ENCODE measurements at places on chromosomes 5 and 9.

GRCh38 chr9:111034170-111034897, 3.9 kb downstream of the LPAR1 start:
- no peak for DNase-seq

DNA sequence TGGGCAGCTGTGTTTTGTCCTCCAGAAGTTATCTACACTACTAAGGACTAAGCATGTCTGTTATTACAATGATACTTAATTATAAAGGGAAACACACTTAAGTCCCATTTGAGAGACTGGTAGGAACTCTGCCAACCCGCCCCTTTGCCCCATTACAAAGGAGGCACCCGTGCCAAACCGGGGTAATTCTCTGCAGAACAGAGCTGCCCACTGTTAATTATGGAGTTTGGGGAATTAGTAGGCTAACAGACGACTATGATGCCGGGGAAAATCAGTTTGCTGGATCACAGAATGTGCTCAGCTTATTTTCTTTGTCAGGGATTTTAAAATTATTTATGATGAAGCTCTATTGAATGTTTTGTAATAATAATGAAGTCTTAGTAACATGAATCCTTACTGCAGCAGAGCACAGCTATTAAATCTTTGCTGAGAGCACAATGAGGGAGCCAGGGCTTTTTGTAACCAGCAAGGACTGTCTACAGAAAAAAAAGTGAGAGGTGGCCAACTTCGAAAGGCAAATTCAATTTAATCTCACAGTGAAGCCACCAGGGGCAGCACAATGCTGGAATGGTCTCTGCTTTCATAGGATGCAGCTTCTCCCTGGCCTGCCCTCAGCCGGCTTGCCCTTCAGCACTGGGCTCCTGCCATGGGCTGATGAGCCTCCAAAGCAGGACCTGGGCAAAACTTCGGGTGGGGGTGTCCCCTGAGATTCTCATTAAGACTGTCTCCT, 134.5 kb downstream of the GNAQ start:
- no peak for DNase-seq

- no peak for DNase-seq
Observed at GRCh38 chr9:8653855-8654254, 854.3 kb upstream of the DMAC1 start.

- no peak for DNase-seq
Observed at GRCh38 chr5:62093976-62094375, 212.0 kb upstream of the KIF2A start.

GRCh38 chr5:63931836-63932235, 30.4 kb downstream of the HTR1A start:
- no peak for DNase-seq

DNA sequence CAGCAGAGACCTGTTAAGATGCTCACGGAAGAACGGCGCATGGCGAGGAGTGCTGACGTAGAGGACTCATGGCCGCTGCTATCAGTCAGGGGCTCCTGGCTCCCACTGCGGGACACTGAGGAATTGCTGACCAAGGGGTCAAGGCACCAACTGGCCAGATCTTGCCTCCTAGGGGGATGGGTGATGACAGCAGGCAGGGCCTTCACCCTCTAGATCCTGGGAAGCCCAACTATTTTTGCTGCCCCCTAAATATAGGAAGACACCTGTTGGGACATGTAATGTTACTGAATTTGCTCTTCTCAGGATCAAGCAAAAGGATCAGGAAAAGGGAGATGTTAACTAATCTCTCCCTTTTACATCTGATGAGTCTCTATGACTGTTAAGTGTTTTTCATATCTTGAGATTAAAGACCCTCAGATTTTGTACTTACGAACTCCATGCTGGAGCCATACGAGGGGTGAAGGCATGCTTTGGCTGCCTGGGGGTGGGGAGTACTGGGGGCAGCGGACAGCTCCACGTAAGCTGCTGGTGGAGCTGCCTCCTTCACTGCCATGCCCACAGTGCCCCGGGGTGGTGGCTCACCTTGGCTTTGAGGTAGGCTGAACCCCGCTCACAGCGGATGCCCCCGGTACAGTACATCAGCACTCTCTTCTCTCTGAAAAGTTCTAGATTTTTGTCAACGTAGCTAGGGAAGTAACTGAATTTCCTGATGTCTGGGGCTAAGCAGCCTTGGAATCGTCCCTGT, 28.1 kb downstream of the TSTD2 start:
- no peak for DNase-seq

GRCh38 chr5:68331192-68332079, 115.9 kb downstream of the PIK3R1 start:
- DNase-seq: no peak

- no peak for DNase-seq
Observed at GRCh38 chr5:40578501-40579451, 100.9 kb upstream of the PTGER4 start.

DNA sequence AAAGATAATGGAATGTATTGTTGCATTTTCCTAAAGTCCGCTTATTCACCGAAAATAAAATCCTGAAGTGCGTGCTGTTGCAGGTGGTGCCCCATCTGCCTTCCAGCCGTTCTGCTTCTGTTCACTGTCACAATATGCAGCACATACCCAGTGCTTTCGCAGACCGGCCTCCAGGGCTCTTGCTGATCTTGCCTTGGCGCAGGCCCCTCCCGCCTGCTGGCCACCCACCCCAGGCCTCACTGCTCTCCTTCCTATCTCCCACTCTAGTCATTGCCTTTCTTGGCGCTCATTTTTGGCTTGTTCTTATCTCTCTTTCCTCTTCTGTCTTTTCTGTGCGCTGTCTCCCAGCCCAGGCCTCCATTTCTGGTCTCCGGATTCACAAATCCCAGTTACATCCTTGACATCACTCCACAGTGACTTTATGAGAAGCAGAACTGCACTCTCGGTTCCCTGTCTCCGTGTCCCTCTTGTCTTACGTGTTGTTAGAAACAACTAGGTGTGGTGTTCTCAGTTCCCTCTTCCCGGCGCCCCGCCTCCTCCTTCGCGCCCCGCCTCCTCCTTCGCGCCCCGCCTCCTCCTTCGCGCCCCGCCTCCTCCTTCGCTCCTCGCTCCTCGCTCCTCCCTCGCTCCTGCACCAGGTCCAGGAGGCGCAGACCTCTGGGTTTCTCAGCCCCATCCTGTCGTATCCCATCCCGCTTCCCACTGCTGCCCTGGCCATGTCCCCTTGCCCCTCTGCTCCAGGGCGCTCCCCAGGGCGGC, 201.7 kb upstream of the OTULINL start:
- no peak for DNase-seq

- no peak for DNase-seq
Observed at GRCh38 chr9:38163518-38163917, 94.5 kb upstream of the SHB start.

DNA sequence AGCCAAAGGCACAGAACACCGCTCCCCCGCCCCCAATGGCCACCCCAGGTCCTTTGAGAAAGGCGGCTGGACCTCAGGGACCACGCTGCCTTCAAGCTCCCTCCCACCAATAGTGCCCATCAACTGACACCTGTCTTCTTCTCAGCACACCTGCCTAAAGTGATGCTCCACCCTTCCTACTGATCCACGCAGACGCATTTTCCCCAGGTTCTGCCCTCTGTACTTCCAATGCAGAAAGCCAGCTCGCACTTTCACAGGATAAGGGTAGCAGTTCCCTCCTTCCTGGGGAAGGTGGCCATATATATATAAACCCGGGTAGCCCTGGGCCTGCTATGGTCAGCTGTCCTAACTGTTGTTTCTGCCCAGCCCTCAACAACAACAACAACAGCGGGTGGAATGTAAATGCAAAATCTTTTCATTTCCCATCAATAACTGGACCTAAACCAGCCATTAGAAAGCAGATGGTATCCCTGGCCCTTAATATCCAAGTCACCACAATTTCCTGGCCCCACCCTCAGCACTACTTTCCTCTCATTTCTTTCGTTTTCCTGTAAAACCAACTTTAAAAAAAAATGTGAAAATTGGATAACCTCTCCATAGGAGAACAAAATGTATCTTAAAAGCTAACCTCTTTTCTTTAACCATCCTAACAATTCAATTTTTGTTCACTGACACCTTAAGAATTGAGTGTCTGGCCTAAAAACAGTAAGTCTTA, 1.7 kb downstream of the GOLM1 start:
- no peak for DNase-seq

GRCh38 chr9:128072144-128073021, 4.4 kb downstream of the SLC25A25 start:
- peak; percentile 34 for DNase-seq

DNA sequence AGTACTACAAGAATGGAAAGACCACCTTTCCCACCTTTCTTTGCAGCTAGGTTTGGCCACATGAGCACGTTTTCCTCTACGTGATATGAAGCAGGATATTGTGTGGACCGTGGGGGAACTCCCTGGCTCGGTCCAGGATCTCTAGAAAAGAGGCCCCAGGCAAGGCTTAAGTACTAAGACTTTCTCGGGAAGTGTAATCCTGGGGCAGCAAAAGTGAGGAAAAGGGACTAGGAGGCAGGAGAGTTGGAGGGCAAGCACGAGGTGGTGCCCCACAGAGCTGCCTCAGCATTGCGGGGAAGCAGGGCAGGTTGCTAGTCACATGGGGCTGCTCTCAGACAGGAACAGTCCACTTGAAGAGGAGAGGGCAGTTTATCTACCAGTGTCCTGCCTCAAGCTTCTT, 235.1 kb downstream of the GADD45G start:
- no peak for DNase-seq

DNA sequence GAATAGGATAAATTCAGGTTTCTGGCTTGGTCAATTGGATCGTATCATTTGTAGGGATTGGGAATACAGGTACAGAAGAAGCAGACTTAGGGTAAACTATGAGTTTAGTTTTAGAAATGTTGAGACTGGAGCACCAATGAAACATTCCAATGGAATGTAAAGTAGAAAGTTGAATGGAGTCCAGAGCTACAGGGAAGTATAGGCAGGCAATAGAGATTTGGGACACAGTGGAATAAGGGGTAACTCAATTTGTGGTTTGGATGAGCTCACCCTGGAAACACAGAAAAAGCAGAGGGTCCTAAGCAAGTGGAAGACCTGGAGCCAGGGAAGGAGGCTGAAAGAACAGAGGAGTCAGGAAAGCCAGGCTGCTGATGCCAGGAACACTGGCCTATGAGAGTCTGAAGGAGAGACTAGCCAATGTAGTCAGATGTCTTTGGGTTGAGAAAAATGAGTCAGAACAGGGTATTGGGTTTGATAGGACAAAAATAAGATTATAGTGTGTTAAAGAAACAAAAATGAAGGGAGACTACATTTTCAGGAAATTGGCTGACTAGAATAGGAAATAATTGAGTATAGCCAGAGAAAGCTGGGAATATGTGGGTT, 72.8 kb downstream of the STARD4 start:
- no peak for DNase-seq

- DNase-seq: no peak
Observed at GRCh38 chr5:5800801-5801761, 378.6 kb downstream of the ICE1 start.

DNA sequence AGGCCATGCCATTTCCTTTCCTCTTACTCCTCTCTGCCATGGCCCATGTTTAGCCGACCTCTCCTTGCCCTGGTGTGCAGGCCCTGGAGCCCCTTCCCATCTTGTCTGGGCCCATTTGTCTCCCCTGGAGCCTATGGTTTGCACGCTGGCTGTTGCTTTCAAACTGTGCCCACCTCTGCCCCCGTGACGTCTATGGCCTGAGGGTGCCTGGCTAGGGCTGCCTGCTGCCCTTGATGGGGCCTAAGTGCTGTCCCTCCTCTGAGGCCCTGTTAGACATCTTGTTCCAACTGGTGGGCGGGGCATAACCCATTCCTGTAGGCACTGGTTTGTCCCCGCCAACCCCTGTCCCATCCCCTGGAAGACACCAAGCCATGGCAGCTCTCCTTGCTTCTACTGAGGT, 22.7 kb upstream of the ENHO start:
- no peak for DNase-seq

DNA sequence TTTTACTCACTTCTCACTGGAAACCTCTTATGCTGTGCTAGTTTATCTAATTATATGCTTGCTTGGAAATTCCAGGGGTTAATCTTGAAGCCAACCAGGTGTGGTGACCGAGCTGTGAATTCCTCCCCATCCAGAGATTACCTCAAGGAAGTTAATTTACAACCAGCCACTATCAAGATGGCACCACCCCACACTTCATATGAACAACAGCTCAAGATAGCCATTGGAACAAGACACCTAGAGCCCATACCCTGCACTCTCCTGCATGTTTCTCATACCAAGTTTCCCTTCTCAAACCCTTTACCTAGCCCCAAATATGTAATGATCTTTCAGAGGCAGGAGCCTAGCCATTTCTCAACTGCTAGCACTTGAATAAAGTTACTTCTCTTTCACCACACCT, 2156.9 kb upstream of the C9orf72 start:
- DNase-seq: no peak

DNA sequence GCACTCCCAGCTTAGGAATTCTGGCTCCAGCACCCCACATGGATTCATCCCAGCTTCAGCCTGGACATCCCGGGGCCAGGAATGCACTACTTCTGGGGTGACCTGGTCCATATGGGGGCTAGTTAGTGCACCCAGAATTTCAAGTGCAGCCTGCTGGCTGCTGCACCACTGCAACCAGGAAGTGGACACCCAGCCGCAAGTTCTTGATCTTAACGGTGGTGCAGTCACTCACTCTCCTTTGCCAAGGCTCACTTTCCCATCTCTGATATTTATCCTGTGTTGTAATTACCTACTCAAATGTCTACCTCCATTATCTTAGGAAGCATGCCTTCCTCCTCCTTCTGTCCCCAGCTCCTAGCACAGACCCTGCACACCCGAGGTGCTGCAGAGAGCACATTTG, 26.2 kb upstream of the RAB14 start:
- no peak for DNase-seq

- no peak for DNase-seq
Observed at GRCh38 chr5:39506211-39506610, 81.4 kb upstream of the DAB2 start.

DNA sequence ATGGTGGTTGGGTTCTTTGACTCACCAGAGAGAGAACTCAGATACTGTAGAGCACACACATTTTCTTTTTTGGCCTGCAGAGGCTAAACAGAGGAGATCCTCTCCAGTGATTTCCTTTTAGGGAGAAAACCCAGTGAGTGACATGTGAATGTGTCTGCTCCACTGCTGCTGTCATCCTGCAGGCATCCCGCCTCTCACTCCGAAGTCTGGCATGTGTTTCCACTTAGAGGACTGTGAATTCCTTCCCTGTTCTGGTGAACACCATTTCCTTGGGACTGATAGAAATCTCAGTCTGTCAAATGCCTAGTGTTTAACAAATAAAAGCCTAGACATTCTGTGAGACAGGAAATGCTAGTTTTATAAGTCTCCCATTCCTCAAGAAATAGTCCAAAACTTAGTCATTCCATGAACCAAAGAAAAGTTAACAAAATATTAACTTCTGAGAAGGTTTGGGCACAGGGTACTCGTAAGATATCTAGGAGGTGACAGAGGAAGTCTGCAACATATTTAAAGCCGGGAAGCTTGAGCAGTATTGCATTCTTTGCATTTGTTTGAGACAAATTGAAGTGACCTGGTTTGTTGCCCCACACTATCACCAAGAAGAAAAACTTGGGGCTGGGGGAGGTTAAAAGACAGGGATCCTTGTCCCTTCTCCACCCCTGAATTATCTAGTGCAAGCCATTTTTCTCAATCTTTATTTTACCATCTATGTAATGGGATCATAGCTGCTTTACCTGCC, 74.9 kb upstream of the NIPAL4 start:
- DNase-seq: no peak

DNA sequence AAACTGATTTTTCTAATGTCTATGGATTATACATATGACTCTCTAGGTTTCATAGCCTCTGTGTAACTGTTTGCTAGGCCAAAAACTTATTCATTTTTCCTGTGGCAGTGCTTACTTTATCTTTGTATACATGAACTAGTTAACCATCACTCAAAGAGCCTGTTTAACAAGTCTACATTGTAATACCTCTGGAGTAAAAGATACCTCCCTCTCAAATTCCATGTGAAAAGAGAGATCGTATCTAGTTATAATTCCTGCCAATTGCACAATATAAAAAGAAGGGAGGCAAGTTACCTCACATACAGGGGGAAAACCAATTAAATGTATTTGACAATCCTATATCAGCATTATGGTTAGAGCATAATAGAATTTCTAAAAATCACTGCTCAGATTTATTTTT, 271.9 kb upstream of the ST8SIA4 start:
- no peak for DNase-seq

Data from stimulated activated CD8-positive, alpha-beta memory T cell treated with anti-CD3 and anti-CD28 coated beads, Interleukin-4, amount 100 ng/mL, for 1 hour (primary cell).